Cerebellum (tissue), 4 donors: ENCODE measurements at places on chromosomes 7 and 10. TPM values are rescaled to one million over a fixed set of nuclear protein-coding genes. Genes with fewer than 3 reads are reported as not detected.

DNA sequence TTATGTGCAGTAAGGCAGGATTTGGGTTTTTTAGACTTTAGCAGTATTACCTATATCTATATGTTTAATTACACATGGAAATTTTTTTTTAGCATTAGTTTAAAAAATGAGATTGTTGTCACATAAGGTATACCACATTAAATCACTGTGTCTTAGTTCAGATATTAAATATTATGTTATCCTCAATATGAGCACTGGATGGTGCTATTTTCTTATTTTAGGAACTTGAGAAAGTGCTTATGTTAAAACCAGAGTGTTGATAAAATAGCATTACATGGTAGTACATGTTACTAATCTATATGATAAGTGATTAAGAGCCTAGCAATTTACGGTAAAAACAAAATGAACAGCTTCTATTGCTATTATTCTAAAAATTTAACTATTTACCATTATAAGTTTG lies 28.8 kb downstream of the MIOS start:
- peak; percentile 37 for DNase-seq

GRCh38 chr10:10054466-10054865 lies 963.2 kb upstream of the CELF2 start:
- no peak for DNase-seq

GRCh38 chr10:116099023-116099420 lies 174.0 kb downstream of the GFRA1 start:
- no peak for DNase-seq

The NUTM2E gene
- 0.45 TPM for total RNA-seq

DNA sequence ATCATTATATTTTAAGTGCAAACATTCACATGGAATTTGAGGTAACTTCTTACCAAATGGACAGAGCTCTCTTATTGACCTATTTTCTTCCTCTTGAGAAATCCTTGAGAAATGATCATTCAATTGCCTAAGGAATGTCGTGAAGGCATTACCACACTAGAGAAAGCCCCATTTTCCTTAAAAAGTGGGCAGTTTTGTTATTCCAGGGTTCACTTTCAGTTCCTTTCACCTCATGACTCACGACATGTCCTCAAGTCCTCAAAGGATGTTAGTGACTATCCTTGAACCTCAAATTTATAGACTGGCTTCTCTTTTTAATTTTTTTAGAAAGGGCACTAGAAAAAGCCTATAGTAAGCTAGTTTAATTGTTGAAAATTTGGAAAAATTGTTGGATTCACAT lies 40.4 kb upstream of the SMIM30 start:
- DNase-seq: no peak

The EMX2 gene
- 0.09 TPM for total RNA-seq

The ZNF467 gene
- 3.2 TPM for total RNA-seq

The NYAP1 gene
- total RNA-seq: 18.2 TPM

DNA sequence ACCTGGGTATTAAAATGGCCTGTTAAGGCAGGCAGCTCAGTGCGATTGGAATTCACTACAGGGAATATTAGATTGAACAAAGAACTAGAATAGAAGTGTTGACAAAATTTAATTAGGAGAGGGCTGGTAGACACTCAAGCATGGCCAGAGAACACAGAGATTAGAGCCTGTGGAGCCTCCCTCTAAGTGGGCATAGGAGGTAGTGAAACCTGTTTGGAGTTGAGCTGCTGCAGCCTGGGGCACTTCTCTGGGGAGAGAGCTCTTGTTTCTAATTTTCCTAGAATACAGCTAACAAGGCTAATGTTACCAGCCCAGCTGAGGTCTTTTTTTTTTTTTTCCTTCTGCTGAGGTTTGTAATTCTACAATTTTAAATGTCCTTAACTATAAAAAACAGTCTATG lies 46.4 kb downstream of the TMEM168 start:
- DNase-seq: no peak

The CFTR gene
- total RNA-seq: 5.3 TPM

The COL13A1 gene
- total RNA-seq: 8.3 TPM

DNA sequence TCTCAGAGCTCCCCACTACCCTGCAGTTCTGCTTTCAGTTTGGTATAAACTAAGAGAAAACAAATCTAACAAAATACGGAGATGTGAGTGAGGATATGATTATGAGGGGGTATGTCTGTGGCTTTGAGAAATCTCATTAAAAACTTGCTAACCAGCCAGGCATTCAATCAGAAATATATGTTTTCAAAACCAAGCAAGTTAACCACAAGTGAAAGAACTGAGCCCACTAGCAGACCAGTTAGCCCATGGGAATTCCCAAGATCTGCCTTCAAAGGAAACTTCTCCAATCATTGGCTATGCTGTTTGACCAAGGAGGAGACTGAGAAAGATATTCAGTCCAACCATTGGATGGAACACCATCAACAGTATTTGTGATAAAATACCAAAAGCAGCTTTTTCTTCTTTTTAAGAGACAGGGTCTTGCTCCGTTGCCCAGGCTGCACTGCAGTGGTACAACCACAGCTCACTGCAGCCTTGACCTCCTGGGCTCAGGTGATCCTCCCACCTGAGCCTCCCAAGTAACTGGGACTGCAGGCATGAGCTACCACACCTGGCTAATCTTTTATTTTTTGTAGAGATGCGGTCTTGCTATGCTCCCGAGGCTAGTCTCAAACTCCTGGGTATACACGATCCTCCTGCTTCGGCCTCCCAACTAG lies 41.2 kb downstream of the FGFR2 start:
- DNase-seq: no peak

- DNase-seq: no peak
These were observed 66.1 kb downstream of the KCNMA1 start for GRCh38 chr10:77571490-77571889.

DNA sequence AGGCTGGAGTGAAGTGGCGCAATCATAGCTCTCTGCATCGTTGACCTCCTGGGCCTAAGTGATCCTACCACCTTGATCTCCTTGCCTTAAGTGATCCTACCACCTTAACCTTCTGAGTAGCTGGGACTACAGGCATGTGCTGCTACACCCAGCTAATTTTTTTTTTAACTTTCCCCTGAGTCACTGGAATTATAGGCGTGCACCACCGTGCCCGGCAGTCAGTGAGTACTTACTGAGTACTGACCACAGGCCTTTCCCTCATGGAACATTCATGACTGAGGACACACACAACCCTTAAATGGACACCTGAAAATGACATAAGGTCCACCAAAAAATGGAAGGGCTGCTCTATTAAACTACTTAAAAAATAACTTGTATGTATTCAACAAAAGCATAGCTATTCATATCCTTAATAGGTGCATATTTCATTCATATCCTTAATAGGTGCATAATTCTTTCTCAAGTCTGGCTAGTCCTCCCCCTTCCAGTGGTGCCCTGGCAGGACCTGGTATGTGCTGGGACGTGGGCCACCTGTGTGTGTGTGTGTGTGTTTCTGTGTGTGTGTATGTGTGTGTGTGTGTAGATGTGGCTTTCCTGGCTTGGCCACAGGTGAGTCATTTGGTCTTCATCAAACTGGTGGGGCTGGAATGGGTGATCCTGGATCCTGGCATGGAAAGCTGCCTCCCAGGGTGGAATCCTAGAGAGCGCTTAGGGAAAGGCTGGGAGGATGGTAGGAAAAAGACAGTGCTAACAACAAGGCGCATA lies 3.5 kb downstream of the FAM180A start:
- no peak for DNase-seq

DNA sequence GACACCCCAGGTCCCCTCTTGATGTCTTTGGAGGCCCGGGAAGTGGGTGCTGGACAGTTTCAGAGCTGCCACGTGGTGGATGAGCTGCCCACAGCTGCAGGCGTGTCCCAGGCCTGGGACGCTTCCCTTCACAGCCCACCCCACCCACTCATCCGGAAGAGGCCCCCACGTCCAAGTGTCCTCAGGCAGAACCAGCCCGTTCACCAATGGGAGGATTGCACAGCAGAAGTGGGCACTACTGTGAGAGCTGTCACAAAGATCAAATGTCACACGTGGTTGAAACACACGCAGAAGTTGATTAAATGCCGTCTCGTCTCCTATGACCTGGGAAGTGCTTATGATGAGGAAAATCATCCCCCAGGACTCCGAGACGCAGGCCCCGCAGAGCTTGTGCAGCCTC lies 52.9 kb downstream of the STK32C start:
- DNase-seq: no peak

The SERPINE1 gene
- total RNA-seq: 0.27 TPM

- DNase-seq: no peak
These were observed 16.4 kb downstream of the IQCE start for GRCh38 chr7:2575046-2575732.

The SPDYE2B gene
- total RNA-seq: not detected

The MYPN gene
- not detected for total RNA-seq

The PTPRE gene
- total RNA-seq: 28.7 TPM

- DNase-seq: no peak
These were observed 59.2 kb upstream of the ANTXRL start for GRCh38 chr10:46227571-46227935.

- no peak for DNase-seq
These were observed 2.0 kb downstream of the REPIN1 start for GRCh38 chr7:150370612-150371071.

DNA sequence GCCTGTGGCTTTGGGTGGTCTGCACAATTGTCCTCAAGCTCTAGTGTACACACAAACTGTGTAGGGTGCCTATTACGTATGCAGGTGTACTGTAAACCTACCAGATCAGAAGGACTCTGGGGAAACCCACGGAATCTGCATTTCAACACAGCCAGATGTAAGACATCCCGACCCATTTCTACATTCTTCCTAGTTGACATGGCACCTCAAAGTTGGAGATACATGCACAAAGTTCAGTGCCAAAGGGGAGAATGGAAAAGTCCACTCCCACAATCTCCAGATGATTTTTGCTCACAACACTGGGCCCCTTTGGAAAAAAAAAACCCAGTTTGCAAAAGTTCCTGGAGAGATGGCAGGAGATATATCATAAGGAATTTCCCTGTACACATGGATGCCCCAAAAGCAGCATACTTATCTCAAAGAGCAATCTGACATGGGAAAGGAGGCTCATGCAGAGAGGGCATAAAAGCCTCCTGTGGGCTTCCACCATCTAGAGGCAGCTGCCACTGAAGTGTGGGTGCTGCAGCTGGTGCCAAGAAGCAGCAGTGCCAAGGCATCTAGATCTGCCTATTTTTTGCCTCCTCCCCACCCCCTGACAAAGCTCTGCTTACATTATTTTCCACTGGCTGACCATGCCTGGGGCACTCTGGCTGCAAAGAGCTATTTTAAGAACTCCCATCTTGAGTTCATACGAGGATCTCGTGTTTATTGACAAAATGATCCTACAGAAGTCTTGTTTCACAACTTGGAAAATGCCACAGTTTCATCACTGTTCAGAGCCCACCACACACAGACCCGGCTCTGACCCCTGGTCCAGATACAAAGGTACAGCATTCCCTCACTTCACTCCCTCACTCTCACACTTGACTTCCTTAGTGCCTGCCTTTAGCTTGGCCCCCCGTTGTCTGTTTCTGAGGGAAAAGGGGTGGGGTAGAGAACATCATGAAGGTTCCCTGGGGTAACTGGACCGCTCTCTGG lies 12.9 kb downstream of the TECTB start:
- DNase-seq: no peak

The NPTX2 gene
- 41.8 TPM for total RNA-seq
